ENCODE measurements at places on chromosomes 6 and 20.

GRCh38 chr20:32539817-32540675, 45.1 kb downstream of the NOL4L start:
- DNase-seq = no peak

- no peak for DNase-seq
Measured at GRCh38 chr20:43853174-43853803, 61.4 kb upstream of the TOX2 start.

DNA sequence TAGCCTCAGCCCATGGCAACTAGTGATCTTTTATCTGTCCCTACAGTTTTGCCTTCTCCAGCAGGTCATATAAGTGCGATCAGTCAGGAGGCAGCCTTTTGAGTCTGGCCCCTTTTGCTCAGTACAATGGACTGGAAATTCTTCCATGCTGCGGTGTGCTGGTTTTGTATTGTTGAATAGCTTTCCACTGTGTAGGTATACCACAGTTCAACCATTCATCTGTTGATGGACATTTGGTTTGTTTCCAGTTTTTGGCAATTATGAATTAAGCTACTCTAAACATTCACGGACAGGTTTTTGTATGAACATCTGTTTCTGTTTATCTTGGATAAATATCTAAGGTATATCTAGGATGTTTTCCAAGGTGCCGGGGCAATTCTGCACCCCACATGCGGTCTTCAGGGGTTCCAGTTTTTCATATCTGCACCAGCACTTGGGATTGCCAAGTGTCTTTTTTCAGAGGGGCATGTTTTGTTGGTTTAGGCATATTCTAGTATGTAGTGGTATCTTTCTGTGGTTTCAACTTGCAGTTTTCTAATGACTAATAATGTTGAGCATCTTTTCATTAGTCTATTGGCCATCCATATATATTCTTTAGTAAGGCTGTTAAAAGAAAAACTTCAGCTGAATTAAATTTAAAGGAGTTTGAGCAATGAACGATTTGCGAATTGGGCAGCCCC, 141.0 kb downstream of the TFAP2C start:
- DNase-seq = no peak

- DNase-seq = no peak
Measured at GRCh38 chr6:139747154-139747553, 372.7 kb upstream of the CITED2 start.

- DNase-seq = peak; percentile 70
Measured at GRCh38 chr20:15942130-15942529, 631.1 kb downstream of the KIF16B start.

DNA sequence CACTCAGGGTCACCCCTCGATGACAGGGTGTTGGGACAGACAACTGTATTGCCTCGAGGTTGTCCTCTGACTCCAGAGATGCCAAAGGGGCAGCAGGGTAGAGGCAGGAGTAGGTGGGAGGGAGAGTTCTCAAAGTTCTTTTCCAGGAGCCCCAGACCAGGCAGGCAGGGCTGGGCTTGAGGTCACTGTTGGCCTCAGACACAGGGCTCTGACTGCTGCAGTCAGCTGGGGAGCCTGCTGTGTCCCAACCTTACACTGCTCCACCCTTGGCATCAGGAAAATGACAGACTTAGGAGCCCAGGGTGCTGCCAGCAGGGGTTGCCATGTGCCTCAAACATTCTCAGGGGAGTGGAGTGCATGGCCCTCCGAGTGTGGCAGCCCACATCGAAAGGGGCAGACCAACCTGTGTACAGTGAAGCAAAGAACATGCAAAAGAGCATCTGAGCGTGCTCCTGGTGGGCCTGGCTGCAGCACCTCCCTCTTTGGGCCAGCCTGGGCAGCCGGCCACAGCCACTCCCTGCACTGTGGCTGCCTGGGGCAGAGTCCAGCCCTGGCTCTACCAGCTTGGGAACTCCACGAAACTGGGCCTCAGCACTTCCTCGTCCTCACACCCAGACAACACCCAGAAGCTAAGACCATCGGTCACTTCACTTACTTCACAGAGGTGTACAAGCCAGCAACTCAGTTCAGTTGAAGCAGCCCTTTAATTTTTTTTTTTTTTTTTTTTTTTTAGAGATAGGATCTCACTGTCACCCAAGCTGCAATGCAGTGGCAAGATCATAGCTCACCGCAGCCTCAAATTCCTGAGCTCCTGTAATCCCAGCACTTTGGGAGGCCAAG, 24.0 kb downstream of the C6orf132 start:
- peak; percentile 39 for DNase-seq

DNA sequence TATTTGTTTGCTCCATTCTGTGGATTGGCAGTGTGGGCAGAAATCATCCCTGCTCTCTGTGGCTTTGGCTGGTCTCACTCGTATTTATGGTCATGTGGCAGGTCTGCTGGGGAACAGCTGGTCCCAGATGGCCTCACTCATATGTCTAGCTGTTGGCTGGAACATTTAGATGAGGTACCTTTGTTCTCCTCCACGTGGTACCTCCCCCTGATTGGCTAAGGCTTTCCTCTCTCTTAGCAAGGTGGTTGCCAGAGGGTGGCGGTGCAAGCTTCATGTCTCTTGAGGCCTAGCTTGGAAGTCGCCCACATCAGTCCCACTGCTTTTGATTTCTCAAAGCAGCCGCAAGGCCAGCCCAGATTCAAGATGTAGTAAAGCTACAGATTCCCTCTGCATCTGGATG, 348.5 kb upstream of the BTBD3 start:
- DNase-seq = no peak

GRCh38 chr6:1536526-1537429, 72.9 kb upstream of the FOXC1 start:
- no peak for DNase-seq

DNA sequence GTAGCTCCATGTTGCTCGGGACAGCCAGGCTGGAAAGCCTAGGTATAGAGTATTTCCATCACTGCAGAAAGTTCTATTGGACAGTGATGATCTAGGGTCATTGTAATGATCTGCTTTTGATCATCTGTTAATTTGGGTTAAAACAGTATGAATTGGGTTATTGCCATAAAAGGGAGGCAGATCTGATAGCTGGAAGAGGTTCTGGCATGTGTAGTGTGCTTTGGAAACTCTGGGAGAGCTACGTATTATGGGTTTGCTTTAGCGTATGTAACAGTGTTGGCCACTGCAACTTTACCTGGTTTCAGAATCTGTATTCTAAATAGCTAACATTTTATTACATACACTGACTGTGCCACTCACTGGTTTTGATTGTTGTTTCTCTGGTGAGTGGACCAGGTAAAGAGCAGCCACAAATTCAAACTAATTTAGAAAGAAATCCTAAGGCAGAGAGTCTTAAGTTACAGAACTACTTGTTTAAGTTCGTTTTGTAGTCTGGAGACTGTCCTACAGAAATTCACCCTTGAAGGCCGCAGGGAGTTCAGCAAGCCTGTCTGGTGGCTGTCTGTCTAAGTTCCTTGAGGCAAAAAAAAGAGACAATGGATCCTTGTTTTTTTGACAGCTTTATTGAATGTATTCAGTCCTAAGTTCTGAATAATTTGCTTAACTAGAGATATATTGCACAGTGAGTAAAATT, 300.3 kb downstream of the PRL start:
- DNase-seq = no peak

GRCh38 chr20:61756966-61757677, 308.6 kb downstream of the TAF4 start:
- DNase-seq = no peak

DNA sequence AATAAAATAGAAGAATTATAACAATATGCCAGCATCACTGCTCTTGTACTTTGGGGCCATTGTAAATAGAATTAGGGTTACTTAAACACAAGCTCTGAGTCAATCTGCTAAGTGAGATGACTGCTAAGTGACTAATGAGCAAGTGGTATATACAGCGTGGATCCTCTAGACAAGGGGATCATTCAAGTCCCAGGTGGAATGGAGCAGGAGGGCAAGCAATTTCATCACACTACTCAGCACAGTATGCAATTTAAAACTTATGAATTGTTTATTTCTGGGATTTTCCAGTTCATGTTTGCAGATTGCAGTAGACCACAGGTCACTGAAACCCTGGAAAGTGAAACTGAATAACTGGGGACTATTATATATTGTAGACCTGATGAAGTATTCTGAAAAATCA, 235.3 kb downstream of the BTBD3 start:
- DNase-seq = no peak

DNA sequence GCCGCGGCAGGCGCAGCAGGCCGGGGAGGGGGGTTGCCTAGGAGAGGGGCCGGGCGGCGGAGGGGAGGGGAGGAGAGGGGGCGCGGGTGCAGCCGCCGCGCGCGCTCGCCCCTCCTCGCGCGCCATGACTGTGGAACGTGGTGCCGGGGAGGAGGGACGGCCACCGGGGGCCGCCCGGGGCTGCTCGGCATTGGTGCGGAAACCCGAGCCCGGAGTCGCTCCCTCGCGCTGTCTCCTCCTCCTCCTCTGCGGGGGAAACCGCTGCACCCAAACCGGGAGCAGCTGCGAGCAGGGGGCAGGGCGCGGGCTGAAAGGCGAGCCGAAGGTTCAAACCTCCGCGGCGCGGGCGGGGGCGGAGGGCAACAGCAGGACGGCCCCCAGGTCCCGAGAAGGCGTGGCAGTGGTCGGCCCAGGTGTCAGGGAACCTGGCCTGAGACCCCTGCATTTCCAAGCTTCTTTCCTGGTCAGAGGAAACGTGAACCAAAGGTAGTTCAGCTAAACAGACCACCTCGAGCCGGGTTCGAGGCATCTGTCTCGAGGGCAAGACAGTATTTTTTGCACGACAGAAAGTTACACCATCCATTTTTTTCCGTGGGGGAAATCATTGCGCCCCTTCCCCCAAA, 1.4 kb upstream of the TRERF1 start:
- DNase-seq = no peak

GRCh38 chr6:17081273-17081672, 20.6 kb upstream of the STMND1 start:
- DNase-seq = no peak

DNA sequence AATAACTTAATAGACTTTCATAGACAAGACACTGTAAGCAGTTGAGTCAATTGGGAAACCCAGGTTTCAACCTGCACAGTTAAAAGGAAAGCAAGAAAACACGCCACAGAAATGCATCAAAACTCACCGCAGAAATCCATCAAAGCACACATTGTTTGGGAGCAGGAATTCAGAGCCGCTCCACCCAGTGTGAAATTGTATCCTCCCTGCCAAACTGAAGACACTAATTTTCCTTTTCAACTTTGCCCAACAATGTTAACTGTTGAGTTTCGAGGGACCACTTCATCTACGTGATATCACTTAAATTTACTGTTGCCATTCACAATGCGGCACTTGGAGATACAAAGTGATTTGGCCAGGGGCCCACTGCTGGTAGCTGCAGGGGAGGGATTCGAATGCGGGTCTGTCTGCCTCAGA, 92.7 kb downstream of the DACT2 start:
- DNase-seq = no peak

DNA sequence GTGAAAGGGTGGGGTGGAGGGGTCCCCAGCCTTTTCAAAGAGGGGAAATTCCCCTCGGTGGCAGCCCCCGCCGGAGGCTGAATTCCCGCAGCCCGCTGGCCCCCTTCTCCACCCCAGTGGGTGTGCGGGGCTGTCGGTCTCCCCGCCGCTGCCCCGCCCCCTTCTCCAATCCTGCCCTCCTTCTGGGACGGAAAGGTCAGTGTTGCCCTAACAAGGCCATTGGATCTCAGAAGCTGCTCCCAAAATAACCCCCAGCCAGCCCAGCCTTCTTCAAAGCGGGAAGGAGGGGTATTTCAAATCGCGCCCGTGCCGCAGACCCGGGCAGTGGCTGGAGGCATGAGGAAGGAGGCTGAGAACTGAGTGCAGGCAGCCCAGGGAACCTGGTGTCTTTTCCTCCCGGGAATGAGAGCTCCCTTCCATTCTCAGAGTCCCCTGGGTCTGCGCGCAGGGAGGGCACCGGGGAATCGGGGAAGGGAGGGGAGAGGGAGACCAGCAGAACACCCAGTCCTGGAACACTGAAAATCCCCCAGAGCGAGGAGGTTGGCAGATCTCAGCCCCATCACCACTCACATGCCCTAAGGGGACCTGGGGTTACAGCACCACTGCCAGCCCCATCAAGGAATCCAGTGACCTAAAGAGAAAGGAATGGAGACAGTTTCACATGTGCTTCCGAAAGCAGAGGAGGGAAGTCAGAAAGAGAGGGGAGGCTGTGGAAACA, at the start of gene JPH2:
JPH2 (minus strand) TSS at position 135 of the 718 bp plus-strand sequence. CDS start 483 bp downstream, outside the sequence.
- peak; percentile 63 for DNase-seq

DNA sequence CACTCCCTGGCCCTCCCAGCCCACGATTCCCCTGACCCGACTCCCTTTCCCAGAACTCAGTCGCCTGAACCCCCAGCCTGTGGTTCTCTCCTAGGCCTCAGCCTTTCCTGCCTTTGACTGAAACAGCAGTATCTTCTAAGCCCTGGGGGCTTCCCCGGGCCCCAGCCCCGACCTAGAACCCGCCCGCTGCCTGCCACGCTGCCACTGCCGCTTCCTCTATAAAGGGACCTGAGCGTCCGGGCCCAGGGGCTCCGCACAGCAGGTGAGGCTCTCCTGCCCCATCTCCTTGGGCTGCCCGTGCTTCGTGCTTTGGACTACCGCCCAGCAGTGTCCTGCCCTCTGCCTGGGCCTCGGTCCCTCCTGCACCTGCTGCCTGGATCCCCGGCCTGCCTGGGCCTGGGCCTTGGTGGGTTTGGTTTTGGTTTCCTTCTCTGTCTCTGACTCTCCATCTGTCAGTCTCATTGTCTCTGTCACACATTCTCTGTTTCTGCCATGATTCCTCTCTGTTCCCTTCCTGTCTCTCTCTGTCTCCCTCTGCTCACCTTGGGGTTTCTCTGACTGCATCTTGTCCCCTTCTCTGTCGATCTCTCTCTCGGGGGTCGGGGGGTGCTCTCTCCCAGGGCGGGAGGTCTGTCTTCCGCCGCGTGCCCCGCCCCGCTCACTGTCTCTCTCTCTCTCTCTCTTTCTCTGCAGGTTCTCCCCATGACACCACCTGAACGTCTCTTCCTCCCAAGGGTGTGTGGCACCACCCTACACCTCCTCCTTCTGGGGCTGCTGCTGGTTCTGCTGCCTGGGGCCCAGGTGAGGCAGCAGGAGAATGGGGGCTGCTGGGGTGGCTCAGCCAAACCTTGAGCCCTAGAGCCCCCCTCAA, at the start of gene LTA:
LTA (plus strand) TSS at position 249 of the 871 bp plus-strand sequence; CDS start at position 703, 454 bp downstream.
- no peak for DNase-seq

GRCh38 chr20:35133735-35134134, 13.4 kb downstream of the EDEM2 start:
- DNase-seq = no peak

DNA sequence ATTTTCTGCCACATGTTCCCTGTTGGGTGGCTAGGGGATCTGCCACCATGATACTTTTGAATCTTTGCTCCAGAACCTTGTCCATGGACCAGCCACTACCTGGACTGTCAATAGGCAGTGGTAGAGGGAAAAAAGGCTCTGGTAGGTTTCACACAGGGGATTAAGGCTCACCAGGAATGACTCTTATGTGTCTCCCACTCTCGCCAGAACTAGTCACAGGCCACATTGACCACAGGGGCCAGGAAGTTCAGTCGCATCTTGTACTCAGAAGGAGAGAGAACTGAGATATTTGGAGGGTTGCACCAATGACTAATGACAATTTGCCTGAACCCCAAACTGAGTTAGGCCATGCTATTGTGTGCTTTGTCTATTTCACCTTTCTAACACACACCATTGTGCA, 23.6 kb upstream of the APCDD1L start:
- DNase-seq = peak; percentile 92

GRCh38 chr6:50853939-50854338, 35.3 kb downstream of the TFAP2B start:
- no peak for DNase-seq
